ENCODE measurements at places on chromosomes 11 and 22. TPM values are rescaled to one million over a fixed set of nuclear protein-coding genes. Genes with fewer than 3 reads are reported as not detected.

DNA sequence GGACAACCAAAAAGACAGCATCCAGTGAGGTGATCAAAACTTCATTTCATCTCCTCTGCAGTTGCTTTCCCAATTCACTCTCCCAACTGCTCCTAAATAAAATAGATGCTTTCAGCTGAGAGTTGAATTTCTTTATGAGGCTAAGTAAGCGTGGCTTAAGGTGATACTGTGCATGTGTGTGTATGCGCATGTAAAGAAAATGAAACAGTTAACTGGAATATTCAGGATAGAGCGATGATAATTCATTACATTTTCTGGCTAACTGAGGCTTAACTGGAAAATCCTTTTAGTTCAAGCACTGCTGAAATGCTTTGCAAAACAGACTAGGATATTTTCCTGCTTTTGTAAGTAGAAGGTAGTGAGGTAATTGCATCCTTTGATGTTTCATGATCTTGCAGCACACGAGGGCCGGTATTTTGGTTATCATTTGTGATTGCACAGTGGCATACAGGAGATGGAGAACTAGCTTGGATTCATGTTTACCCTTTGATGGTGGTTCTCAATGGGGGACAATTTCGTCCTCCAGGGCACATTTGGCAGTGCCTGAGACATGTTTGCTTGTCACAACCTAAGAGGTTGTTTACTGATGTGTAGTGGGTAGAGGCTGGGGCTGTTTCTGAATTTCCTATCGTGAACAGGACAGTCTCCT is 71.2 kb downstream of the ZBTB16 start:
- no peak for DNase-seq

- no peak for DNase-seq
These were observed 17.2 kb upstream of the UVRAG start for GRCh38 chr11:75797792-75798191.

DNA sequence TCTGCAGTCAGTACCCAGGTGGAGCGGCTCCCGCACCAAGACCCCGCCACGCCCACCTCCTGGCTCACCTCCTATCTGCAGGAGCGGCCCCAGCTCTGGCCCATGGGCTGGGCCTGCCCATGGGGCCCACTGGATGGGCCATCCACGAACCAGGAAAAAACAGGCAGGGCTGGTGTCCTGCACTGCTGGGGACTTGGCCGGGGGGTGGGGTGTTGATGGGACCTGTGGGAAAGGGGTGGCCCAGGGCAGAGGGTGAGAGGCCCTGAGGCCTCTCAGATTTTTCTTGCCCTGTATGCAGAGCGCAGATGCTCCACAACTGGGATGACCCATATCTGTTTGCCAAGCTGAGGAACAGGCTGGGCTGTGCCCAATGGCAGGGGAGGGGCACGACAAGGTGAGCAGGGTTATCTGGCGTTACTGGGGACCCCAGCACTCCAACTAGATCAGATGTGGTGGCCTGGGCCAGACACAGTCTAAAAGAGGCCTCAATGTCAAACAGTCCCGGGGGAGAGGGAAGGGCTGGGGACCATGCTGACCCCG is 2.7 kb upstream of the PIM3 start:
- DNase-seq, result no peak

DNA sequence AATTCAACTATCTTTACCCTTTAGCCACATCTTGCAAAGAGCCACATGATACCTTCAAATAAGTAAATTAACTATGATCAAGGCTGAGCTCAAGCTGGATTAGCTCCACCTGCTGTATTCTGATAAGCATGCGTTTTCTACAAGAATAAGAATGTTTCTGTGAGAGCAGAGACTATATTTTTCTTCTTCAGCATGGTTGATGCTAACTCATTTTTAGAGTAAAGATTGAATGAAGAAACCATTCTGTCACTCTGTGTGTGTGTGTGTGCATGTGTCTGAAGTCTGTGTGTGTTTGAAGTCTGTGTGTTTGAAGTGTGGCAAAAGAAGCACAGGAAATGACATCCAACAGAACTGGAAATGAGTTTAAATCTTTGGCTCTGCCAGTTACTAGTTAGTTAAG is 12.0 kb upstream of the LAYN start:
- no peak for DNase-seq

DNA sequence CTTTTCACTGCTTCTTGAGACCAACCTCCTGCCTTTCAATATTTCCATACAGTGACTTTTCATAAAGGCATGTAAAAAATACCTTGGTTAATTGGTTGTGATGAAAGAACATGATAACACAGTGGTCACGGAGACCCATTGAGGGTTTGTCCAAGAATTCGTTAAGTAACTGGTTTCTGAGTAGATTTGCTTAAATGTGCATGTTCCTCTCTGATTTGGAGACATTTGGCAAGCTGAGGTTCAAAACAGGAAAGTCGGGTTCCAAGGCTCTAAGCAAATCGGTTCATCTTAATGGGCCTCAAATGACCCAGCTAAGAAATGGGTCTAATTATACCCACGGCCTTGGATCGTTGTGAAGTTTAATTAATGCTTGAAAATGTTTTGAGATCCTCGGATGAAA is 36.9 kb upstream of the CCND1 start:
- no peak for DNase-seq

GRCh38 chr11:95762534-95762933 is 27.0 kb downstream of the FAM76B start:
- DNase-seq, result no peak

- DNase-seq, result no peak
These were observed 38.2 kb downstream of the FEZ1 start for GRCh38 chr11:125457814-125458343.

DNA sequence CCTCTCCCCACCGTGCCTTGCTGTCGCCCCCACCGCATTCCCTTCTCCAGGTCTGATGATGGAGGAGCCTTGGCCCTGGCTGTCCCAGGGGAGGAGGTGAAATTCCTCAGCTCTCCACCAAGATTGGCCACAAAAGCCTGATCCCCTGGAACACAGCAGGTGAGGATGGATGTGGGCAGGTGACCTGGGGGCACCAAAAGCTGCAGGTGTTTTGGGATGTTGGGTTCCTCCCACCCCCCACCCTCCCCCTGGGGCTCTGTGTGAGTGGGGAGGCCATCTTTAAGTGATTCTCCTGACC is 639 bp downstream of the TRIOBP start:
- no peak for DNase-seq

The KCNJ5 gene
- 3.8 TPM for polyA plus RNA-seq

The SLC25A18 gene
- 2.0 TPM for polyA plus RNA-seq

DNA sequence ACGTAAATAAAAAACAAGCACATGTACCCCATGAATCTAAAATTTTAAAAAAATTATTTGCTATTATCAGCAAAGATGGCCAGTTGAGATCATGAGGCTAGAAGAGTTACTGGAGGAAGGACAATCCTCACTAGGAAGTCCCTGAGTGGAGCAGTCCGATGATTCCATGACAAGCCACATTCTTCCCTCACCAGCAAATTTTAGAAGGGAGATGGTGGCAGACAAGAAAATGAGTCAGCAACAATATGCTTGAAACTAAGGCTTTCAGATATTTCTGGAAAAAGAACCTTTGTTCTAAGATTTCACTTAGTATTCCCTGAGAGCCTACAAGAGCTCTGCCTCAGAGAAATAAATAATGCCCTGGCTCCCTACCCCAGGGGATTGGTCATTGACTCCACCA is 34.9 kb downstream of the P4HA3 start:
- DNase-seq, result no peak

DNA sequence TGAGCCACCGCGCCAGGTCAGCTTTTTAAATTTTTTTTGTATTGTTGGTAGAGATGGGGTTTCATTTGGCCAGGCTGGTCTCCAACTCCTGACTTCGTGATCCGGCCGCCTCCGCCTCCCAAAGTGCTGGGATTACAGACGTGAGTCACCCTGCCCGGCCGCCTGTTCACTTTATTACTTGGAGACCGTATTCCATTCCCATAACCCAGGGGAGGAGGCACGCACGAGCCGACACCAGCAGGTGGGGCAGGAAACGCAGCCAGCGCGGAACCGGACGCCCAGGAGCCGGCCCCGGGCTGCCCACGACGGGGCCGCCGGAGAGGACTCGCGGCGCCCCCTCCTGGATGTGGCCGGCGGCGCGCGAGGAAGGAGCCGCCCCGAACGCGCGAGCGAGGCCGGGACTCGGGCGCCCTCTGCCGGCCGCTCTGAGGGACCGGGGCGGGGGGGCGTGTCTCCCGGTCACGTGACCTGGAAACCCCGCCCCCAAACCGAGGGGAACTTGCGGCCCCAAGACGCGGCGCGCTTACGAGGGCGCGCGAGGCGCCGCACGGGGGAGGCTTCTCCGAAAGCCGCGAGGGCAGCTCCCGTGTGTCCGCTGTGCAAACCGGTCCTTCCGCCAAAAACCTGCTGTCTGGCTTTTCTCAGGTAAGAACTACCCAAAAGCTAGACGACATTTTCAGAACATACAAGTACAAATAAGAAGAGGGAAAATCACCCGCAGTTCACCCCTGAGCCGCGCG is 11.6 kb upstream of the RNH1 start:
- DNase-seq, result peak; percentile 45
